ENCODE measurements at places on chromosomes 4 and X.

- no peak for DNase-seq
Measured at GRCh38 chrX:36198575-36198974, 279.0 kb downstream of the CFAP47 start.

- no peak for DNase-seq
Measured at GRCh38 chr4:25425361-25425760, 48.3 kb downstream of the ANAPC4 start.

GRCh38 chrX:141278306-141278705 lies 36.0 kb upstream of the SPANXC start:
- no peak for DNase-seq

DNA sequence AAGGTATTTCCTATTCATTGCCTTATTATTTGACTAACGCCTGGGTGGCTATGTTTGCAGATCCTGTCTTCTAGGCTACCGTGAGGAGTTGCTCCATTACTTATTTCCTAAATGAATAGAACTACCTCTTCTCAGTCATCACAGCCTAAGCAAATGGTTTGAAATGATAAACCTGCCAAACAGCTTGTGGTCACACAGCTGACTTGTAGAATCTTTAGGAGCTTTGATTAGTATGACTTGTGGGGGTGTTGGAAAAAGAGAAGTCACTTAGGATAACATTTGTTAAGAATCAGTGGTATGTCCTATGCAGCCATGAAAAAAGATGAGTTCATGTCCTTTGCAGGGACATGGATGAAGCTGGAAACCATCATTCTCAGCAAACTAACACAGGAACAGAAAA lies 169.3 kb downstream of the PPARGC1A start:
- DNase-seq: no peak

- no peak for DNase-seq
Measured at GRCh38 chr4:141739636-141740035, 103.3 kb downstream of the IL15 start.

DNA sequence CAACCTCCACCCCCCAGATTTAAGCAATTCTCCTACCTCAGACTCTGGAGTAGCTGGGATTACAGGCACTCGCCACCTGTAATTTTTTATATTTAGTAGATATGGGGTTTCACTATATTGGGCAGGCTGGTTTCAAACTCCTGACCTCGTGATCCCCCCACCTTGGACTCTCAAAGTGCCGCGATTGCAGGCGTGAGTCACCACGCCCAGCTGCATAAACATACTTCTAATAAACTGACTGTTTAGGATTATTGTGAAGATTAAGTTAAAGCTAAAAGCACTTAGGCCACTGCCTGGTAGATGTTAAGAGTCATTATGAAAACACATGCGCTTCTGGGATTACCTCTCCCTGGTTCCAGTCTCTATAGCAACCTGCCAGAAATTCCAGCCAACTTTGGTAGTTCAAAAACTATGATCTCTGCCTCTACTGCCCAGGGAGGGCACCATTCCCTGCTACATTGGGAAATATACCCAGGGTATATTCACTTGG lies 30.2 kb upstream of the GRIA3 start:
- DNase-seq: no peak

- DNase-seq: no peak
Measured at GRCh38 chr4:75071317-75071716, 138.4 kb downstream of the PARM1 start.

DNA sequence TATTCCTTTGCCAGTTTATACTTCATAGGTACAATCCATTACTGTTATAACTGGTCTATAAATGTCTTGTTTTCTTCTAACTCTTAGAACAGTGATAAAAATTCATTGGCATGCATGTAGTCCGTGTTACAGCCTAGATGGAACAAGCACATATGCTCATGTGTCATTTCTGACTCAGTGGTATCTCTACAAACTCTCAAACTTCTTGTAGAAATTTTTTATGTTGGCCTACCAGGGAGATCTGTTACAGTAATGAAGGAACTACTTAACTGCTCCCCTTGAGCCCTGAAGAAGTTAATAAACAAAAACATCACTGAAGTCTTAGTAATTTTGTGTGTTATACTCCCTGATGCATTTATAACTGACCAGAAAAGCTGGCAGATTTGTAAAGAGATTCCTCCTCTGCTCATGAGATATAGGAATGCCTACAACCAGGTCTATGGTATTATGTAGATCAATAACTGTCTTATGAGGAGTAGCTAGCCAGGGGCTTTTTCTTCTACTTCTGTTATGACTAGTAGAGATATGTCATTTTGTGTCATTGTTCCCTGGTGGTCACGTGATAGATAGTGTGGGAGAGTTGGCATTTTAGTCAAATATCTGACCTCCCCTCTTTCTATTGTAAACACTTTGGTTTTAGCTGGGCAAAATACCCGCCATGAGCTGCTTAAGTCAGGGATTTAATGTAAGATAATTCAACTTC lies 53.7 kb upstream of the FAAH2 start:
- no peak for DNase-seq

- no peak for DNase-seq
Measured at GRCh38 chr4:73698217-73698616, 42.2 kb upstream of the CXCL8 start.

- no peak for DNase-seq
Measured at GRCh38 chr4:82681754-82682153, 116.8 kb downstream of the SCD5 start.

GRCh38 chr4:24105327-24106038 lies 215.6 kb upstream of the PPARGC1A start:
- DNase-seq: no peak

DNA sequence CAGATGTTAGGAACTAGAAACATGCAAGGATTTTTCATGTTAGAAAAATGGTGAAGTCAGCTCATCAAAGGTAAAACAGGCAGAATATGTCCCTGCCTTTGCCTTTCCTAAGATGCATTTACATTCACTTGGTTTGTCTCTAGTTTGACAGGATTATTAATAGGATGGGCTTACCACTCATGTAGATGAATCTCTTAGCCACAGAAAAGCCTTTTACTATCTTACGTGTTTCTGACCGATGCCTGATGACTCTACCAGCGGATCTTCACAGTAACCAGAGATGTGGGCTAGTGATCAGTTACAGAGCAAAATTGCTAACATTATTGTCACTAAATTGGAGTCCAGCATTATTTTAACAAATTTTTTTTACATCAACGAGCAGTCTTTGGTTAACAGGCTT lies 187.6 kb downstream of the MAML3 start:
- DNase-seq: no peak

GRCh38 chrX:2711441-2711840 lies 20.3 kb downstream of the CD99 start:
- DNase-seq: no peak

DNA sequence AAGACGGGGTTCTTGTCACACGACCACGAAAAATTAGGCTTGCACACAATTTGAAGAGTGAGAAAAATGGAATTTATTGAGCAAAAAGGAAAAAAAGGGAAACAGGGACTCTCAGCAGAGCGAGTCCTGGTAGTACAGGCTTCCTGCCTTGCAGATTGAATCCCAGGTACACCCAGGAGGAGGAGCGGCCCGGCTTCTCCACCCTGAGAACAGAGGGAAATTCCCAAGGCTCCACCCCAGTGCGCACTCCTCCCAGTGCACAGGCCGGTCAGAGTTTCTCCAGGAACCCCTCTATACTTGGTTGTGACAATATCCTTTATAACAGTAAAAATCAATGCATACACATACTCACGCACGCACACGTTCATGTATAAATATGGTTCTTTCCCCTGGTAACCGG lies 22.0 kb downstream of the SLC4A4 start:
- DNase-seq: no peak

DNA sequence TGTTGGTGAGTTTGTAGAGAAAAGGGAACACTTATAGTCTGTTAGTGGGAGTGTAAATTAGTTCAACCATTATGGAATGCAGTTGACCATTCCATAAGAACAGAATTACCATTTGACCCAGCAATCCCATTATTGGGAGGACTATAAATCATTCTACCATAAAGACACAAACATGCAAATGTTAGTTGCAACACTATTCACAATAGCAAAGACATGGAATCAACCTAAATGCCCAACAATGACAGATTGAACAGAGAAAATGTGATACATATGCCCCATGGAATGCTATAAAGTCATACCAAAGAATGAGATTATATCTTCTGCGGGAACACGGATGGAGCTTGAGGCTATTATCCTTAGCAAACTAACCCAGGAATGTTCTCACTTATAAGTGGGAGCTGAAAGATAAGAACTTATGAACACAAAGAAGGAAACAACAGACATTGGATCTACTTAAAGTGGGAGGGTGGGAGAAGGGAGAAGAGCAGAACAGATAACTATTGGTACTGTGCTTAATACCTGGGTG lies 1819.2 kb upstream of the ADGRL3 start:
- no peak for DNase-seq

- no peak for DNase-seq
Measured at GRCh38 chr4:133186210-133186609, 37.1 kb downstream of the PCDH10 start.

DNA sequence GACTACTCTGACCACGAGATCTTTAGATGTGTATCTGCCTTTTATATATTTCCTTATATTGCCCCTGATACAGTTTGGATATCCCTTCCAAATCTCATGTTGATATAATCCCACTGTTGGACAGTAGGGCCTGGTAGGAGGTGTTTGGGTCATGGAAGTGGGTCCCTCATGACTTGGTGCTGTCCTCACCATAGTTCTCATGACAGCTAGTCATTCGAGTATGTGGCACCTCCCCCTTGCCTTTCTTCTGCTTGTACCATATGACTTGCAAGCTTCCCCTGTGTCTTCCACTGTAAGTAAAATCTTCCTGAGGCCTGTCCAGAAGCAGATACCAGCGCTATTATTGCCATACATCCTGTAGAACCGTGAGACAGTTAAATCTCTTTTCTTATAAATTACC lies 145.3 kb downstream of the ZNF518B start:
- DNase-seq: no peak

DNA sequence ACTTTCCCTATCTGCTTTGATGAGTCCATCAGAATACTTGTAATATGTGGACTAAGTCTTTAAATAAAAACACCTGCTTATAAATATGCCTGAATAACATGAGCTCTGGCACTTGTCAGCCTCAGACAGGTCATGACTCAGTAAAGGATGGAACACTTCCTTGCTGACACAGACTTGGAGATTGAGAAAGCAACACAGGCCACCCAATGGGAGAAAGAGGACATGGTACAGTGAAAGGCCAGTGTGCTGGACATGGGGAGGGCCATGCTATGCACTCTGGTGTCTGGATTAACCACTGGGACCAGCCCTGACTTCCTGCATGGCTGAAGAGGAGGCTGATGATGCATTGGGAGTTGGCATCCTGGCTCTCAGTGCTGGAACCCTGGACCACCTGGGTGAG lies 149.5 kb downstream of the DHRSX start:
- no peak for DNase-seq

- no peak for DNase-seq
Measured at GRCh38 chr4:77697860-77698590, 92.4 kb downstream of the CXCL13 start.

DNA sequence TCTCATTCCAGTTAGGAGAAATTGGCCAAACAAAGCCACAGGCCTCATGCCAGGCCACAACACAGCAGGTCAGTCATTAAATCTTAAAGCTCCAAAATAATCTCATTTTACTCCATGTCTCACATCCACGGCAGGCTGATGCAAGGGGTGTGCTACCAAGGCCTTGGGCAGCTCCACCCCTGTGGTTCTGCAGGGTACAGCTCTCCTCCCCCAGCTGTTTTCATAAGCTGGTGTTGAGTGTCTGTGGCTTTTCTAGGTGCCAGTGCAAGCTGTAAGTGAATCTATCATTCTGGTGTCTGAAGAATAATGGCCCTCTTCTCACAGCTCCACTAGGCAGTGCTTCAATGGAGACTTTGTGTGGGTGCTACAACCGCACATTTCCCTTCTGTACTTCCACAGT lies 949.2 kb downstream of the TECRL start:
- no peak for DNase-seq

- DNase-seq: no peak
Measured at GRCh38 chr4:176320976-176321361, 1.2 kb downstream of the SPCS3 start.

- DNase-seq: no peak
Measured at GRCh38 chr4:36303426-36304137, 22.2 kb downstream of the DTHD1 start.

GRCh38 chr4:173538909-173539445 lies 8.9 kb upstream of the HAND2 start:
- no peak for DNase-seq

GRCh38 chr4:88204882-88205281 lies 46.4 kb upstream of the ABCG2 start:
- DNase-seq: no peak

DNA sequence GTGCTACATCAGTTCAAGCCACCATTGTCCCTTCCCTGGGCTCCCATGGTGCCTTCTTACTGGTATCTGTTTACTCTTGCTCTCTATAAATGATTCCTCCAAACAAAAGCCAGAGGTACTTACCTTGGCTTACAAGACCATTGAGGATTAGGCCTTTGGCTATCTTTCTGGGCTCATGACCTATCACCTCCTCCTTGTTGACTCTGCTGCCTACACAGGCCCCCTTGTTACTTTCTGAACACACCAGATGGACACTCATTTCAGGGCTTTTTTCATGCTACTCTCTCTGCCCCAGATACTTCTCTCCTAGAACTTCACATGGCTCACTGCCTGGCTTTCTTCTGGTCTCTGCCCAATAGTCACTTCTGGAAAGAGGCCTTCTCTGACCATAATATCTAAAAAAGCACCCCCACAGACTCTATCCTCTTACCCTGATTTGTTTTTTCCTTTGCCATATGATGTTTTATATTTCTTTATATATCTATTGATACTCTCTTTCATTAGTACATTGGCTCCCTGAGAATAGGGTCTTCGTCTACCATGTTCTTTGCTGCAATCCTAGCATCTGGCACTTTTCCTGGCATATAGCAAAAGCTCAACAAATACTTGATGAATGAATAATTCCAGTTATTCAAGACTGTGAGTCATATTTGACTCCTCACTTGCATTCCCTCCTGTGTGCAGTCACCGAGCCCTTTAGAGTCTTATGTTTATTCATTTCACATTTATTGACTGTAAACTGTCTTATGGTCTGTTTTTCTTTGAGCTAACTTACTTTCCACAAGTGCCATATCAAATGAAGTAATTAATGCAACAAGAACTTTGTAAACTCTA lies 27.1 kb upstream of the TAPT1 start:
- no peak for DNase-seq

DNA sequence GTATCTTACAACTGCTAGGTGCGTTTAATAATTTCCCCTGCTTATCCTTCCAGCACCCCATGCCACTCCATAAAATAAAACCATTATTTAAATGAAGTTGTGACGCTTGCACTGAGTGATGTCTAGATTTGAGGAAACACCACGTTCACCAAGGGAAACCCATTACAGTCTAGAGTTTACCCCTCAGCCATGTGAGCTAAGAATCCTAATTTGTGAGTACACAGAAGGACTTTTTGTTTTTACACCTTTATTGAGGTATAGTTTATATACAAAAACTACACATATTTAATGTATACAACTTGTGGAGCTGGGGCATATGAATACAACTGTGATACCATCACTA lies 326.8 kb downstream of the RAPGEF2 start:
- DNase-seq: no peak

GRCh38 chr4:12701384-12701783 lies 782.8 kb downstream of the RAB28 start:
- DNase-seq: no peak
